ENCODE measurements at places on chromosomes 13 and 19. TPM values are rescaled to one million over a fixed set of nuclear protein-coding genes. Genes with fewer than 3 reads are reported as not detected.

The CEBPA gene
- total RNA-seq: 3.7 TPM

The GIPR gene
- 1.0 TPM for total RNA-seq

The CGB2 gene
- total RNA-seq: 1.2 TPM

The SERP2 gene
- total RNA-seq: 4.7 TPM

The FBXO27 gene
- total RNA-seq: 4.6 TPM

GRCh38 chr19:3617463-3617862, 9.1 kb downstream of the CACTIN start:
- no peak for ATAC-seq

GRCh38 chr13:28582225-28582891, 76.6 kb upstream of the POMP start:
- peak; percentile 77 for ATAC-seq

- no peak for ATAC-seq
These were observed 47.1 kb downstream of the ZNF568 start for GRCh38 chr19:36963280-36963679.

DNA sequence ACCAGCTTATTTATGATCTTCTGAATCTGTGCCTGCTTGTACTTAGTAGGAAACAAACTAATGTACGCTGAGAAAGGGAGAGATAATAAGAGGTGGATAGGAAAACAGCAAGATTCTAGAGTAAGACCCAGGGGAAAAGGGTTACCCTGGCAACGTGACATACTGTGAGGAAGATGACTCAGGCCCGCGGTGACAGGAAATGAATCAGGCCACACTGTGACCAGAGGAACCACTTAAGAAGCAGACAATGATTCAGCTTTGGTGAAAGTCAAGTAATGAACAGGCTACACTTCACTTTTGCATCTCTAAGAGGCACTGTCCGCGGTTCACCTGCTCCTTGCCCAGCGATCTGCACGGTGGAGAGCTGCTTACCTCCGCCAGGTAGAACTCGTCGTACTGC, 158.2 kb downstream of the NALCN start:
- no peak for ATAC-seq

GRCh38 chr13:69921156-69921555, 186.5 kb upstream of the ATXN8OS start:
- no peak for ATAC-seq

DNA sequence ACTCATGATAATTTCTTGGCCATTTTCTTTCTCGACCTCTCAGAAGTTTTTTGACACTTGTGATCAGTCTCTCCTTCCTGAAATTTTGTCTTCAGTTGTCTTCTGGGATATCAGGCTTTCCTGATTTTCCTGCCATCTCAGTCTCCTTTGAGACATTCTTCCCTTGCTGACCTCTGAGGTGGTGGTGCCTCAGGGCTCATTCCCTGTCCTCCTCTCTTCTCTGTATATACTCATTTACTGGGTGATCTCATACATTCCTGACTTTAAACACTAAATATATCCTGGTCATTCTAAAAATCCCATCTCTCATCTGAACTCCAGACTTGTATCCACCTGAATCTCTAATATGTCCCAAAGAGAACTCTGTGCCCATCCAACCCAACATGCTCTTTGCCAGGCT, 31.3 kb upstream of the STARD13 start:
- no peak for ATAC-seq

GRCh38 chr13:37561031-37561430, 37.5 kb downstream of the POSTN start:
- no peak for ATAC-seq

- ATAC-seq: no peak
These were observed 200.2 kb upstream of the SOX1 start for GRCh38 chr13:111866731-111867245.

- no peak for ATAC-seq
These were observed 133.3 kb upstream of the SLC10A2 start for GRCh38 chr13:103199380-103200088.

DNA sequence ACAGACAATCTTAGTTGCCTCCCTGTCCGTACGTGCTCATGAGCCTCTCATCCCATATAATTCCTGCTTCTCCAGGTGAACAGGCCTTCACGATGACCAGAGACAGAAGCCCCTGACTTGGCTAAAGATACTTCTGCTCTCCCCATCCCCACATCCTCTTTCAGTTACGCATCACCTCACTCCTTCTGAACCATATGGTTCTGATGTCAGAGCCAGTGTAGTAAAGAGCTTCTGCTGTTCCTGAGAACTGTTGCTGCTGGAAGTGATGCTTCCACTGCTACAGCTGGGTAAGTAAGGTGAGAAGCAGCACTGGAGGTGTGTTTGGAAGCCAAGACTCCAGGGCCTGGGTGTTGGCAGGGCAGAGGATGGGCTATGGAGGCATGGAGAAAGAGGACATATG, 12.9 kb downstream of the SIGLECL1 start:
- no peak for ATAC-seq

- ATAC-seq: no peak
These were observed 380.1 kb downstream of the EFNB2 start for GRCh38 chr13:106155411-106155810.

- no peak for ATAC-seq
These were observed 18.7 kb upstream of the EID2 start for GRCh38 chr19:39558624-39559117.

DNA sequence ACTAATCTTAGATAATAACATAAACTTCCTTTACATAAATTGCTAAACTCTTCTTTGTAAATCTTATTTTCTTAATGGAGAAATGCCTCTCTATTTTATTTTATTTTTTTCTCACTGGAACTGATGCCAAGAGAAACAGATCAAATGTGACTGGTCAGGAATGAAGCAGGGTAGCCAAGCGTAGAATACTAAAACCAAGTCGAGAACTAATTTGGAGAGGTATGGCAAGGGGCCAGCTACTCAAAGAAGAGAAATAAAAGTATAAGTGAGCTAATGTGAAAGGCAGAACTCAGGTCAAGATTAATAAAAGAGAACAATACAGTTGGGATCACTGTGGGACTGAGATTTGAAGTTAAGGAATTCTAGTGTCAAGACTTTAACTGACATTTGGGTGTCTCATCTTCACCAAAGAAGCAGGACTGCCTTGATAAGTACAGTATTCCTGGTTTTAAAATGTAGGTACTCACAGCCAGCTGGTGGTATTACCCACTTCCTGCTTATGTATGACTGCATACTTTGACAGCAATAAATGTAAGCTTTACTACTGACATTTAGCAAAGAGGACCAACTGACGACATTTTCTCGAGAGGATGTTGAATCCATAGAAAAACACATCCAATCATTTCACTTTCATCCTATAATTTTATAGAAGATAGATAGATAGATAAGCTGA, 1192.2 kb downstream of the EFNB2 start:
- no peak for ATAC-seq

GRCh38 chr19:35041548-35042055, at the start of gene HPN:
Gene HPN (plus strand): TSS chr19:35041721. CDS start chr19:35042507, 786 bp downstream.
- no peak for ATAC-seq

- ATAC-seq: no peak
These were observed 34.1 kb downstream of the NOTCH3 start for GRCh38 chr19:15166700-15167099.

GRCh38 chr19:289651-290371, 1.4 kb downstream of the PLPP2 start:
- no peak for ATAC-seq

DNA sequence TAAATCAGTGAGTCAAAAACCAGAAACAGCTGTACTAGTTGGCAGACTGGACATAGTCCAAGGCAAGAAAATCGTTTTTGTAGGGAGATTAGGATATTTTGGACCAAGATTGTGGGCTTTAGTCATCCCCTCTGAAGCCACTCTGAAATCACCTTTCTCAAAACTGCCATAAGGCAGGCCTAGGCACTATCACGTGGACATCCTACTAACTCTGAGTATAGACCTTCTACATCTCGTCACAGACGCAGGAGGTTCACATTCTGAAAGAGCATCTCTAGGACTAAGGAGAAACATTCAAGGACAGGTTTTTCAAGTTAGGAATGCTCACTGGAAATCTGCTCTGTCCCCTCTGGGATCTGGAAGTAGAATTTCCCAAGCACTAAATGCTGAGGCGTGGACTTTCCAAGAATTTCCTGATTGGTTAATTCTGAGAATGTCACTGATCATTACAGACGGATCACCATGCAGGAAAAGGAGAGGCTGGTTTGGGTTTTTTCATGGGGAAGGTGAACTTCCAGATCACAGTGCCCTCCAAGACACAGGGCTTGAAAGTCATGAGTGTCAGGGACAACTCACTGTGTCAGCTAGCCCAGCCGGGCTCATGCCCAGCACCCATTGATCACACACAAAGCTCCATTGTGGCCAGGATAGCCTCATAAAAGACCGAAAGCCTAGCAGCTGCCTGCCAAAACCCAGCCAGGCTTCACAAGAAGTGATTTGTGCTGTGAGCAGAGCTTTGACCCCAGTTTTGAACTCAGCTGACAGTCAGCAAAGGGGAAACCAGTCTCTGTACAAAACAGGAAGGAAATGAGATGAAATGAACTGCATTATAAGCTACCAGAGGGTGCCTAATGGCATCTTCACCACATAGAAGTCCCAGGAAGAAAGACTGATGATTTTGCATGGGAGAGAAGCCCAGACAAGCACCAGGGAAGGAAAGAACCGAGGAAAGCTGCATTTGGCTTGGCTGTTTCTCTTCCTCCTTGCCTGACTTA, 2.7 kb upstream of the RUBCNL start:
- peak; percentile 70 for ATAC-seq
